ENCODE measurements at places on chromosomes 7 and 10.

DNA sequence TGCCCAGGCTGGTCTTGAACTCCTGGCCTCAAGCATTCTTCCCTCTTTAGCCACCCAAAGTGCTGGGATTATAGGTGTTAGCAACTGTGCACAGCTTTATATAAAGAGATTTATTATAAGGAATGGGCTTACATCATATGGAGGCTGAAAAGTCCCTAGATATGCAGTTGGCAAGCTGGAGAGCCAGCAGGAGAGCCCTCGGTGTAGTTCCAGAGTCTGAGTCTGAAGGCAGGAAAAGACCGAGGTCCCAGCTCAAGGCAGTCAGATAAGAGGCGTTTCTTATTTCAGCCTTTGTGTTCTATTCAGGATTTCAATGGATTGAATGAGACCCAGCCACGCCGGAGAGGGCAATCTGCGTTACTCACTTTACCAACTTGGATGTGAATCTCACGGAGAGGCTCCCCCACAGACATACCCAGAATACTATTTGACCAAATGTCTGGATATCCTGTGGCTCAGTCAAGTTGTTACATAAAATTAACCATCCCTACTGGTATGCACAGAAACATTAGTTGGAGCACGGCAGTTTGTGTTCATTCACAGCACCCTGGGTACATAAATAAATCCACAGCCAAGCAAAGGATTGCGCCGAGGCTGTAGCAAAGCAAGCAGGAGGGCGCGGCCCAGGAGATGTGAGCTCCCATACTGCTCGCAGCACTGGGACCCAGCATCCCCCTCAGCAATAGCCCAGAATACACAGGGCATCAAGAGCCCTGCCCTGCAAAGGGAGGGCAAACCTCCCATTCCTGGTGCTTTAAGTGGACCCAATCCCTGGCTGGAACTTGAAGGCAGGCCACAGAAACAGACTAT, 158.4 kb upstream of the ZNF32 start:
- no peak for DNase-seq

DNA sequence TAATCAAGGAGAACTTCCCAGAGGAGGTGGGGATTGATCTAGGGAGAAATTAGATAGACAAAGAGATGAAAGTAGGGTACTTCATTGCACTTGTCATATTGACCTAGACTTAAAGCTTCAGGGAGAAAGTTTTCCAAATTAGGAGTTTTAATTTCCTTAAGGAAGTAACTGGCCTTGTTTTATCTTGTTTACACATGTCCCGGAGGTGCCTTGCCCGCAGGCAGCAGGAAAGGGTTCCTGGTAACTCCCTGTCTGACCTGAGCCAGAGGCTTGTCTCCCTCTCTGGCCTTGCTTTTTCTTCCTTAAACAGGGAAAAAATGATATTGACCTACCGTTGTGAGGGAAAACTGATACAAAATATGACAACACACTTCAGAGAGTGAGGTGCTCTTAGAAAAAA, 181.6 kb downstream of the EVX1 start:
- DNase-seq: no peak

DNA sequence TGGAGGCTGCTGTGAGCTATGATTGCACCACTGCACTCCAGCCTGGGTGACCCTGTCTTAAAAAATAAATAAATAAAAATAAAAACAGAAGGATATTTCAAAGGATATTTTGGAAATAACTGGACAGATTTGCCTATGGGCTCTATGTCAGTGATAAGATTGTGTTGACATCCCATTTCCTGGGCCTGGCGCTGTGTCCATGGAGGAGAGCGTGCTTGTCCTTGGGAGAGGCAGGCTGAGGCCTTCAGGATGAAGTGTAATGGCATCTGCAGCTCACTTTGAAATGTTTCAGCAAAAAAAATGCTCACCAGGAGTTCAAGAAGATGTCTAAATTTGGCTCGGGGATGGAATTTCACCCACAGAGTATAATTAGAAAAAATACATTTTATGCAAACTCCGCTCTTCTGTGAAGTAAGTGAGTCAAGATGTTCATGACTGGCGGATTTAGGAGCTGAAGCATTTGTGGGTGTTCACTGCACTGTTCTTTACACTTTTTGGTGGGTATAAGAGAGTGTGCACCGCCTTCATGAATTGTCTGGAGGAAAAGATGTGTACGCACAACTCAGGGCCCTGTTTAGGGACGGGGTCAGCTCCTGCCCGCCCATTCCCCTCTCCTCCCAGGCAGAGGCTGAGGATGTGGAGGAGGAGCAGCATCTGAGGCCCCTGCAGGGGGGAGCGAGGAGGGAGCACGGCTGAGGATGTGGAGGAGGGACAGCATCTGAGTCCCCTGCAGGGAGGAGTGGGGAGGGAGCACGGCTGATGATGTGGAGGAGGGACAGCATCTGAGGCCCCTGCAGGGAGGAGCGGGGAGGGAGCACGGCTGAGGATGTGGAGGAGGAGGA, 18.5 kb upstream of the FOXL3 start:
- no peak for DNase-seq

GRCh38 chr10:48478980-48479811, 125.7 kb downstream of the ARHGAP22 start:
- no peak for DNase-seq

GRCh38 chr7:91151916-91152315, 112.3 kb upstream of the FZD1 start:
- no peak for DNase-seq

DNA sequence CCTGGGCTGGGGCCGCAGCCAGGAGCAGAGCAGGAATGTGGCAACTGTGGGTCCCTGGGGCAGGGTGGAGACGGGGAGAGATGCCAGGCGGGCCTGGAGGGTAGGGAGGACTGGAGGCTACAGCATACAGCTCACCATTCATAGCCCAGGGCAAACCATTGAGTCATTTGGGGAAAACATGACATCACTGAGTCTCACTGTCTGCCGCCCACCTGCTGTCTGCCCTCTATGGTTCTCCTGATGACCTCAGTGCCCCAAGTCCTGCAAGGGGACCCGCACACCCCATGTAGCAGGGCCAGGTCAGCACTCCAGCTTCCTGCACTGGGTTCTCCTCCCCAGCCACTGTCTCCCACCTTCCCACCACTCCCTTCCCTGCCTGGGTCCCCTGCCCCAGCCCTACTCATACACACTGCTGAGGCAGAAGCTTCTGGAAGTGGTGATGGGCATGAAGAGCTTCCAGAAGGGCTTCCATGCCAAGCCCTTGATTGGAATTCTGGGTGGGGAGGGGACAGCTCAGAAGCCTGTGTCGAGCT, 10.4 kb downstream of the CHST3 start:
- no peak for DNase-seq

DNA sequence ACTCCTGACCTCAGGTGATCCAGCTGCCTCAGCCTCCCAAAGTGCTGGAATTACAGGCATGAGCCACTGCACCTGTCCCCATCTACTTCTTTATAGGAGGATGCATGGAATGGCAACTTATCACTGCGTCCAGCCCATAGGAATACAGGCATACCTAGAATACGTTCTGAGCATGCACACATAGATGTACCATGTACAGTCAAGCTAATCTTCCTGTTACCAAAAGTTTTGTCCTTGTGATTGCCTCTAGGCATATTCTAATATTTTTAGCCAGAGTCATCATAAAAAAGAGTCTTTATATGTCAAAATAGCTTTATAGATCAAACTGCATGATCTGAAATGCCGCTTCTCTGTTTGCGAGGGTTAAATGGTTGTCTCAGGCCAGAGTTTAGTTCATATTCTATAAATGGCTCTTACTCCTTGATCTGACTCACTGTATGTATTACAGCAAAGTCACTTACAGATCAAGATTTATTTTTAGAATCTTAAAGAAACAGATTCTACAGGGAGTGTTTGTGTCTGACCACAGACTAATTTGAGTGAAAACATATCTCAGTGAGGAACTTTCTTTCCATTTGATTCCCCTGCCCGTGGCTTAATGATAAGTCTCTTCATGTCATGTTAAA, 210.9 kb downstream of the CREB5 start:
- DNase-seq: no peak

GRCh38 chr7:51226063-51226755, 90.4 kb downstream of the COBL start:
- DNase-seq: no peak

DNA sequence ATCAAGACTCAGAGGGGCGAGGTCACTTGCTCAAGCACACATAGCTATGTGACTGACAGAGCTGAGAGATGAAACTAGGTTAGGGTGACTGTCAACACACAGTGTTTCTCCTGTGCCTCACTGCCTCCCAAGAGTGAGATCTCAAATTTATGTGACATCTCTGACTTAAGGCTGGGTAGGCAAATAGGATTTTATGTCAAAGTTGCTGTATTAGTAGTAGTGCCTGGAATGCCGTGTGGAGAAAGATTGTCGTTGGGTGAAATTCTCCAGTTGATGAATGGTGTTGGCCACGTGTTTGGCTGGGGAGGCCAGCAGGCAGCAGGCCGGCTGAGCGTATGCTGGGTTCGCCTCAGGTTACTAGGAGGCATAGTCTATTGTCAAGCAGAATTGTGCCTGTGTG, 148.3 kb upstream of the BMPER start:
- no peak for DNase-seq

DNA sequence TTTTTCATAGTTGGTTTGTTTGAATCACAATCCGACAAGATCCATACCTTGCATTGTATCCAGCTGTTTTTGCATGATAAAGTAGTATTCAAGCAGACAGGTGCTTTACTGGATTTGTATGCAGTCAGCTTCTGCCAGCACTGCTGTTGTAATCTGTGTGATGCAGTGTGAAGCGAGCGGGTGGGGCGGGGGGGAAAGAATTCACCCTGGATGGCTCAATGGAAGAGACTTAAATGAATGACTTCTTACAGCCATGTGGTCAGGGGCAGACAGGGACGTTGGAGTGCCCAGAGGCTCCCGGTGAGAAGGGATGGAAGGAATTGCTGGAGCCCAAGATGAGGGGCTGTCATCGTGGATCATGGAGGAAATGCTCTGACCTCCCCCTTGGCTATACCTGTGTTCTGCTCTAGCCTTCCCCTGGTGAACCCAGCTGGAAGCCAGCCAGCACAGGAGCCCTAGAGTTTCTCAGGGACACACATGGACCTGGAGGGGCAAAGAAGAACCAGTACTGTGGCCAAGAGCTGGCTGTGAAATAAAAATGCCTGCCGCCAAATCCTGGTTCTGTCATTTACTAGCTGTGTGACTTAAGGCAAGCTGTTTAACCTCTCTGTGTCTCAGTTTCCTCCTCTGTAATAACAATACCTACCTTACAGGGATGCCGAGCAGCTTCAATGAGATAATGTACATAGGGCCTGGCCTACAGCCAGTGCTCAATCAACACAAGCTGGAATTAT, 14.1 kb downstream of the NFE2L3 start:
- no peak for DNase-seq

- DNase-seq: no peak
These were observed 399.8 kb downstream of the HTR7 start for GRCh38 chr10:90458054-90458453.

- no peak for DNase-seq
These were observed 11.9 kb upstream of the DMTF1 start for GRCh38 chr7:87140271-87140748.

DNA sequence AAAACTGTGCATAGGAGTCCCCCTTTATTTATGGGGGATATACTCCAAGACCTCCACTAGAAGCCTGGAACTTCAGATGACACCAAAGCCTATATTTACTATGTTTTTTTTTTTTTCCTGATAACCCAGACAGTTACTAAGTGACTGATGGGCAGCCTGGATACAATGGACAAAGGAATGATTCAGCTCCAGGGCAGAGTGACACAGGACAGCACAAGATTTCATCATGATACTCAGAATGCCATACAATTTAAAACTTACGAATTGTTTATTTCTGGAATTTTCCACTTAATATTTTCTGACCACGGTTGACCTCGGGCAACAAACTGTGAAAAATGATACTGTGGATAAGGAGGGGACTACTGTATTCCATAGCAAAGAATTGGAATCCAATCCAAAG, 843.6 kb downstream of the PCDH15 start:
- DNase-seq: no peak

DNA sequence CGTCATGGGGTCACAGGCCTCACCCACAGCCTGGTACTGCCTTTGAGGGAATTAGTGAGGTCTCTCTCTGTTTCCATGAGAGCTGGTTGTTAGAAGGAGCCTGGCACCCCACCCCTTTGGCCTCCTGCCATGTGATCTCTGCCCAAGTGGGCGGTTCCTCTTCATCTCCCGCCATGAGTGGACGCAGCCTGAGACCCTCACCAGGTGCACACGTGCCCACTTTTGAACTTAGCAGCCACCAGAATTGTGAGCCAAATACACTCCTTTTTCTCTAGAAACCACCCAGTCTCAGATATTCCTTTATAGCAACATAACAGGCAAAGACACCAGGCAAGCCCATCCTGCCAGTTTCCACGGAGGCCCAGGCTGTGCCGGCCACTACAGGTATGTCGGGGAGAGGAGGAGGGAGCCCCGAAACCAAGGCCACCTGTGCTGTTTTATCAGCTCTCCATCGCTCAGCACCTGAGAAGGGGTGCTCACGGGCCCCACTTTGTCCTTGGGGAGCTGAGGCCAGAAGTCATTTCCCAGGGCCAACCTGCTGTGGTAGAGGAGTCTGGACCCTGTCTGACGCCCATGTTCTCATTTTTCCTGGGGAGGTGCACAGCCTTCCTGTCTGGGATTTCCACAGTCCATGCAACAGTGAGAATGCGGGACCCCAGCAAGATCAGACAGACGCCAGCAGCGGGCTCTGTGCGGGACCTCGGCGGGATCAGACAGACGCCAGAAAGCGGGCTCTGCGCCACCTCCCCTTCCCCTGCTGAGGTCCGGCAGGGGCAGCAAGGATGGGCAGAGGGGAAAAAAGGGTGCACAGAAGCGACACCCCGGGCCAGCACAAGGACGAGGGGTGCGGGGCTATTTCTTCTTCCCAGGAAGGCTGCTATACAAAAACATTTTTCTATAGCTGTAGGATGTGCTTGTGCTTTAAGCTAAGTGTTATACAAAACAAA, 220.5 kb downstream of the ELFN1 start:
- DNase-seq: no peak

GRCh38 chr10:52757773-52758172, 14.8 kb downstream of the MBL2 start:
- DNase-seq: no peak

GRCh38 chr10:127456122-127456521, 93.0 kb upstream of the NPS start:
- no peak for DNase-seq
